ENCODE measurements at places on chromosomes 12 and 14.

DNA sequence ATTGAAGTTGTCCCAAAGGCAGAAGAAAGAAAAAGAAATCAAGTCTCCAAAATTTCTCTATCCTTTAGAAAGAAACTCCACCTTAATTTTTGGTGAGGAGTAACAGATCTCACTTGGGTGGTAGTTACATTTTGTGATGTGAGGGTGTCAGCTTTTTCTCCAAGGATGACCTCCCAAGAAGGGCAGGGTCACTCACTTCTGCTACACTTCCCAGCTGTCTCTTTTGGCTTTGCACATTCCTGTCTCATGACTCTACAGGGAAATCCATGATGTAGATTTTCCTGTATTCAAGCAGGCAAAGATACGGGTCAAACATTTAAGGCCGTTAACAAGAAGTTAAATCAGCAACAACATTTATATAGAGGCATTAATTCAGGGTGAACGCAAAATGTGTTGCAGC lies 1016.4 kb downstream of the NRXN3 start:
- DNase-seq, result no peak

- no peak for DNase-seq
These were observed 196.5 kb downstream of the NUAK1 start for GRCh38 chr12:105942281-105942680.

GRCh38 chr12:118922405-118922804 lies 58.9 kb upstream of the SRRM4 start:
- DNase-seq, result no peak

DNA sequence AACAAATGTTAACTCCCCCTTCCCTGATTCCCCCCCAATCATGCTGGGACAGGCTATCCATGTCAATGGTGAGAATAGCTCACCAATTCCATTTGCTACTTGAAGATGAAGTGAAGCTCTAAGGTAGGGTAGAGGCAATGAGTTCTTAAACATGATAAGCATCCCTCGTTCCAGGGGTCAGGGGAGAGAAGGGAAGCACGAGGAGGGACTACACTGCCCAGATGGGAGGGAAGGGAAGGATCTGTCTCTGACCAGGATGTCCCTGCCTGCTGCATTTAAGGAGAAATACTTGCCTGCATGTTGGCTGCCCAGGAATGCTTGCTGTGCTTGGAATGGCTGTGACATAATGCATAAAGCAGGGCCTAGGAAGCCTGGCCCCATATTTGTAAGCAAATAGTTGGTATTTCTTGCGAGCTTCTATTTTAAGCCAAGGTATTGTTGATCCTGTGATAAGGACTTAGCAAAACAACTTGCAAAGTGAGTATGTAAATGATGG lies 155.1 kb downstream of the CEP83 start:
- DNase-seq, result no peak

DNA sequence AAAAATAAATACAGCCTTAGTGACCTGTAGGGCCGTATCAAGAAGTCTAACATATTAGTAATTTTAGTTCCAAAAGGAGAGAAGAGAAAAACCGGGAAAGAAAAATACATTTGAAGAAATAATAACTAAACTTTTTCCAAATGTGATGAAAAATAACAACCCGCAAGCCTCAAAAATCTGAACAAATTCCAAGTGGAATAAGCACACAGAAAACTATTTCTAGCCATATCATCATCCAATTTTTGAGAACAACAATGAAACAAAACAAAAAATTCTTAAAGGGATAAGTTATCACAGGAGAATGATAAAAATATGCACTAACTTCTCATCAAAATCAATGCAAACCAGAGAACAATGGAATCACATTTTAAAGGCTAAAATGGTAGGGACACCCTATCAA lies 198.1 kb upstream of the PLXNC1 start:
- no peak for DNase-seq

- no peak for DNase-seq
These were observed 728 bp upstream of the STON2 start for GRCh38 chr14:81400852-81401251.

- no peak for DNase-seq
These were observed 56.3 kb upstream of the KCNA5 start for GRCh38 chr12:4987076-4988046.

DNA sequence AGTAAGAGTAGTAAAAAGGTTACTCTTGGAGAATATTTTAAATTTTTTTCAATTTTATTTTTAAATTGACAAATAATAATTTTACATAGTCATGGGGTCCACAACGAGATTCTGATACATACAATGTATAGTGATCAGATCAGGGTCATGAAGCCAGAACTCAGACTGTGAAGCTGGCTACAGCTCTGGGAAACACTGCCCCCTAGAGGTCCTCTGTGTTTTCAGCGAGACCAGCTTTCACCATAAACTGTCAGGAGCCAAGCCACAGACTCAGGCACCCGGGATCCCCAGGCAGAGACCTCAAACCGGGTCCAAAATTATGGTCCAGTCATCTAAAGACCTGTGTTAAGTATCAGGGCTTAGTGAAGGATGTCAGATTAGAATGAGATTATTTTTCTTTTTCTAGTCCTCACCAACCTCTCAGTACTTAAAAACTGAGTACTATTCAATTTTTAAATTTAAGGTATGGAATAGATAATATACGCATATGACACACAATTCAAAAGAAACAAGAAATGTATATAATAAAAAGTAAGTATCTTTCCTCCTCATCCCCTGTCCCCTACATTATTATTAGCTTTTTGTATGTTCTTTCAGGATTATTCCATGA lies 397.1 kb downstream of the MDGA2 start:
- DNase-seq, result no peak

DNA sequence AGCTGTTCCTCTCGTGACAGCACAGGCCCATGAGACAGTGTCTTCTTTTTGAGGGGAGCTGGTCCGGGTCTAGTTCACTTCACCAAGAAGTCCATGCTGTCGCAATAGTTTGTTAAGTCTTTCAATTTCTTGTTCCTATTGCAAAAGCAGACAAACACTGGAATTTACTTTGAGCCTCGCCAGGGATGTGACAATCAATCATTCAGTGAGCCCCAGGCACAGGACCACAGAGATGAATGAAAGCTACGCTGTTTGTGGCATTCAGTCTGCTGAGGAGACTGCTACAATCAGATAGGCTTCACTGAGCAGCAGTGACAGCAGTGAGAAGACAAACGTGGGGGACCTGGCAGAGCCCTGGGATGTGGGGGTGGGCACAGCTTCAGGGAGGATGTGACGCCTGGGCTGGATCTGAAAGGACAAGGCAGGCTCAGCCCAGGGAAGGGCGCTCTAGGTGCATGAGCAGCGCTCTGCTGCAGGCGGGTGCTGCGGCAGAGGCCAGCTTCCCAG lies 35.5 kb downstream of the TCTN1 start:
- no peak for DNase-seq

DNA sequence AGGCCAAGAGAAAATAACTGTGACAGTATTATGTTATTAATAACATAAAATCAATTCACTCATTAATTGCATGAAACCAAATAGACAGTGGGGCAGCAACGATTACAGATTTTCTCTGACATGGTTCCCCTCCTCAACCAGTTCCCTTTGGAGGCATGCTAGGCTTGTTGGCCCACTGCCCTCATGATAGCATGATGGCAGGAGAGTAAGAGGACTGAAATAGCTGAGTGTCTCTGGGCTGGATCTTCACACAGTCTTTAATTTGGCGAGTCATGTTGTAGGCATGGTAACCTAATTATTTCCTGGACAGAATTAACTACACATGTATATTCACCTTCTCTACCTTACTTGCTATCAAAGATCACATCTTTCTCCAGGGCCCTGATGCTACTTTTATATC lies 266.2 kb upstream of the PELI2 start:
- no peak for DNase-seq

DNA sequence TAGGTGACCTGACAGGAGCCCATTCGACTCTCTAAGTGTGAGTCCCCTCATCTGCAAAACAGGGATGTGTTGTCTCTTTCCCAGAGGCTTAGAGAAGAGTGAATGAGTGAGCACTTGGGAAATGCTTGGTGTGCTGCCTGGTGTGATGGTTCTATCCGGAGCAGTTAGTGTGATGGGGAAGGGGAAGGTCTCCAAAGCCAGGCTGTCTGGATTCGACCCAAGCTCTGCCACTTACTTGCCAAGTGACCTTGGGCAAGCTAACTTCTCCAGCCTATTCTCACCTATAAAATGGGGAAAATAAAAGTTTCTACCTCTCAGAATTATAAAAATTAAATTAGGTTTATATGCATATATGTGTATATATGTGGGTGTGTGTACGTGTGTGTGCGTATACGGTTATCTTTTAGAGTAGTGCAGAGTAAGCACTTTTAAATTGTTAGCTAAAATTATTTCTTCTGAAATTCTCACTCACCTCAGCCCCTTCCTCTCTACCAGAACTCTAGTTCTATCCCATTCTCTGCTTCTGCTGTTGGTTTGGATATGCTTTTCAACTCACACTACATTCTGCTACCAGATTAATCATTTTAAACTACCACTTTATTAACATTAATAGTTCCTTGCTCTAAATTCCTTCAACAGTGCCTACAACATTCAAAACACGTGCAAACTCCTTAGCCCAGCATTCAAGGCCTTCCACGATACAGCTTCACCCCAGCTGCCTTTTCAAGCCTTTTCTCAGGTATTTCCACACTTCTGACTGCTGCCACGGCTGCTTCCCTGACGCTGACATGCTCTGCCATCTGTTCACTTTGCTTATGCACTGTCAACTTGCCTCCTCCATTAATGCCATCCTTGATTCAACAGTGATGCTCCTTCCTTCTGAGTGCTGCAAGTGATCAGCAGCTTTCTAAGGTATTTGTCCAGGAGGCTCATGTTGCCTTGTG lies 55.3 kb downstream of the DICER1 start:
- DNase-seq, result no peak

Measured in activated CD4-positive, CD25-positive, alpha-beta regulatory T cell (primary cell).